Stimulated activated CD8-positive, alpha-beta memory T cell treated with anti-CD3 and anti-CD28 coated beads, Interleukin-7, amount 100 ng/mL, for 1 hour (primary cell): ENCODE measurements at places on chromosomes 5 and 9.

- DNase-seq, result no peak
Observed at GRCh38 chr9:3528451-3528850, 2.6 kb upstream of the RFX3 start.

DNA sequence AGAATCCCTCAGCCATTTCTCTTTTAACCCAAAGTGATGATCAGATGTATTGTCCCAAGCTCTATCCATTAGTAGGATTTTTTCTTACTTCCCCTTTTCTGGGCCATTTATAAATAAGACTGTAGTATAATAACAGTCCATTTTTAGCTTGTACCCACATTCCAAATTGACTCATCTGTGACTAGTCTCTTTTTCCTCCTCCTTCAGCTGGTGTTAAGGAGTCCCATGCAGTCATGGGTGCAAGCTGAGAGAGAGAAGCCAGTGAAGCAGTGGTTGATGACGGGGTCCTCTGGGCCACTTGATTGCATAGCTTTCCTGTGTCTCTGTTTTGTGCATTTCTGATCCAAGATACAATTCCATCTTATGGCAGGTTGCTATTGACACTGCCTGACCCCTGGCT, 476.0 kb upstream of the CD180 start:
- no peak for DNase-seq

DNA sequence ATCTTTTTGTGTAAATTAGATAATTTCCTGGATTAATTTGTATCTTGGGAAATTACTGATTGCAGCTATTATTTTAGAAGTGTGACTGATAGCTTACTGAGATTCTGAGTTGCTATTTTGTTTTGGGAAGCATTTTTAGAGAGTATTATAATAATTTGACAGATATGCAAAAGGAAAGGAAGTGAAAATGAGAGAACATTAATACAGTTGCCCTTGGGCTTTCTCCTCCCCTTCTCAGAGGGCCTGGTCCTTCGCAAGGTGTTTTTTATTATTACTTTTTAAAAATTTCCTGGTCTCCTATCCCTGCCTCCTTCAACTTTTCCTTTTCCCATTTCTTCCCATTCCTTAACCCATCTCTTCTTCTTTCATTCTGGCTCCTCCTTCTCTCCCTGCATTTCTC, 32.6 kb downstream of the UBAP1 start:
- no peak for DNase-seq

GRCh38 chr5:171595401-171595800, 176.0 kb downstream of the FGF18 start:
- no peak for DNase-seq

GRCh38 chr9:13491493-13492424, 212.3 kb upstream of the MPDZ start:
- DNase-seq, result no peak

DNA sequence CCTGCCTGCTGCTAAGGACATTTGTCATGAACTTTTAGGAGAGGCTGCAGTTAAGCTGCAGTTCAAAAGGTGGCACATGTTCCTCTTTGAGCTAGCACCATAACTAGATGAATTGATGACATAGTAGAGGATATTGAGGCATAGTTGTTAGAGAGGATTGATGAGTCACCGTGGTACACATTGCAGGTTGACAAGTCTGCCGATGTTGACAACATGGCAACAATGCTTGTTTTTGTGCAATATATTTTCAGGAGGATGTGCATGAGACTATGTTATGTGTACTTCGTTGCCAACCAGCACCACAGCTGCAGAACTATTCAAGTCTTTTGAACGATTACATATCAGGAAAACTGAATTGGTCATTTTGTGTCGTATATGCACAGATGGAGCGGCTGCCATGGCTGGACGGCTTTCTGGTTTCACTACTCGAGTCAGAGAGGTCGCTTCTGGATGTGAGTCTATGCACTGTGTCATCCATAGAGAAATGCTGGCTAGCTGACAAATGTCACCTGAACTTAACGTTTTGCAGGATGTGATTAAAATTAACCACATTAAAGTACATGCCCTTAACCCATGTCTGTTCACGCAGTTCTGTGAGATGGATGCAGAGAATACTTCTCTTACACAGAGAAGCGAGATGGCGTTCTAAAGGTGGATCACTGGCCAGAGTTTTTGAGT, 24.2 kb downstream of the ANP32B start:
- DNase-seq, result no peak

DNA sequence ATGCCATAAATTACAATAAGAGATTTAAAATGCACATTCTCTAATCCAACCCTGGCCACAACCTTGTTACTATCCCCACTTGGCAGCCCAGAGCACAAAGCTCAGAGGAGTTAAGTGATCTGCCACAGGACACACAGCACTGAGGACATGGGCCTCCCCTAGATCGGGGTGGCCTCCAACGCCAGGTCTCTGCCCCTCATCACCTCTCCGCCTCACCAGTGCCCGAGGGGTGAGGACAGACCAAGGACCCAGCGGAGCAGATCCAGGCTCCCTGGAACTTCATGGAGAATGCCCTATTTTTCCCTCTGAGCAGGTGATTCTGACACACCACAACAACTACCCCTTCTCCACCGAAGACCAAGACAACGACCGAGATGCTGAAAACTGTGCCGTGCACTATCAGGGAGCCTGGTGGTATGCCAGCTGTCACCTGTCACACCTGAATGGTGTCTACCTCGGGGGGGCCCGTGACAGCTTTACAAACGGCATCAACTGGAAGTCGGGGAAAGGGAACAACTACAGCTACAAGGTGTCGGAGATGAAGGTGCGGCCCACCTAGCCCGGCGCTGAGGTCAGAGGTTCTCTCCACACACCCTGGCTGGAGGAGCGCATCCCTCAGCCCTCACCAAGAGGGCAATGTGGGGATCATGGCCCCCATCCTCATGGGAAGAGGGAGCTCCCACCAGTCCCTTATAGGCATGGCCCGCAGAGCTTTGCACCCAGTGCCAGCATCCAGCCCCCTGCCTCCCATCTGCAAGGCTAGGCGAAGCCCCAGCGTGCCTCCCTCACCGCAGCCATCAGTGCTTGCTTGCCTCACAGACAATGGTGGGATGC, 12.5 kb upstream of the FCN2 start:
- DNase-seq, result no peak

- no peak for DNase-seq
Observed at GRCh38 chr9:86942281-86943200, 4.8 kb downstream of the GAS1 start.

DNA sequence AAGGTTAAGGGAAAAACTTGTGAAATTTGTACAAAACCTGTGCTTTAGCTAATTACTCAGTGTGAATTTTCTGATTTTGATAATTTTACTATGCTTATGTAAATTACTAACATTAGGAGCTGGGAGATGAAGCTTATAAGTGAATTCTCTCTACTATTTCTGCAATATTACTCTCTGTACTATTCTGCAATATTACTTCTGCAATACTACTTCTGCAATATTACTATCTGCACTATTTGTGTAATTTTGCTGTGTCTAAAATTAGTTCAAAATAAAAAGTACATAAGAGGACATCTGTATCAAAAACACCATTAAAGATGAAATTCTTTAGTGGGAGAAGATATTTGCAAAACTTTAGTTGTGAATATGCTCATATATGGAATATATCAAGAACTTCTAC, 62.9 kb downstream of the C9 start:
- DNase-seq, result no peak

GRCh38 chr5:82635561-82636288, 357.6 kb upstream of the RPS23 start:
- DNase-seq, result no peak

DNA sequence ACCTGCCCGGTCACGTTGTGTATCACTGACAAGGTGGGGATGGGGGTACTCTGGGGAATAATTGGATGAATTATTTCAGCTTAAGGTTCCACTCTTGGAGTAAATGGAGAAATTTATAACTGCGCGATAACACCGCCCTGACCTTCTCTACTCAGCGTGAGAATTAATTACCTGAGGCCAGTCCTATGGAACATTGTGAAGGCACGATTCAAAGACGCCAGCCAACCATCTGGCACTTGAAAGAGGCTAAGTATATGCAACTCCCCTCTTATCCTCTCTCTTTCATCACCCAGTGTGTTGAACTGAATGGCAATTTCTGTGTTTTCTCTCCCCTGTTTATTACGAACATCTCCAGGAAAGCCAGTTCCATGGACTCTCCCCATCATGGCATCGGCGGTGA, 235.5 kb upstream of the TUT7 start:
- DNase-seq, result no peak

GRCh38 chr5:86623785-86624483, 6.2 kb downstream of the COX7C start:
- no peak for DNase-seq

DNA sequence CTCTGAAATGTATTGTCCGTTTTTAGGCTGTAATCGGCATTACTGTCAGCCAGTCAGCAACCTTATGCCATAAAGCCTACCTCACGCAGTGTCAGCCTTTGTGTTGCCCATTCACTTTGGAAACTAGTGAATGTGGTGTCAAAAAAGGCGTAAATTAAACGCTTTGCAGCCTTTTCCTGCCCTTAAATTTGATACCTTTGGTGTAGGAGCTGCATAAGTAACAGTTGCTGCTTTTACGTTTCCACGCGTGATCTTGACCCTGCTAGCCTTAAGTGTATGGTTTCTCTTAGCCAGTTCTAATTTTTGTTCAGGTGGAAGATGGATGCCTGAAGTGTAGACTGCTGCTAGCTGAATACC, 257.7 kb downstream of the EPB41L4A start:
- DNase-seq, result no peak

DNA sequence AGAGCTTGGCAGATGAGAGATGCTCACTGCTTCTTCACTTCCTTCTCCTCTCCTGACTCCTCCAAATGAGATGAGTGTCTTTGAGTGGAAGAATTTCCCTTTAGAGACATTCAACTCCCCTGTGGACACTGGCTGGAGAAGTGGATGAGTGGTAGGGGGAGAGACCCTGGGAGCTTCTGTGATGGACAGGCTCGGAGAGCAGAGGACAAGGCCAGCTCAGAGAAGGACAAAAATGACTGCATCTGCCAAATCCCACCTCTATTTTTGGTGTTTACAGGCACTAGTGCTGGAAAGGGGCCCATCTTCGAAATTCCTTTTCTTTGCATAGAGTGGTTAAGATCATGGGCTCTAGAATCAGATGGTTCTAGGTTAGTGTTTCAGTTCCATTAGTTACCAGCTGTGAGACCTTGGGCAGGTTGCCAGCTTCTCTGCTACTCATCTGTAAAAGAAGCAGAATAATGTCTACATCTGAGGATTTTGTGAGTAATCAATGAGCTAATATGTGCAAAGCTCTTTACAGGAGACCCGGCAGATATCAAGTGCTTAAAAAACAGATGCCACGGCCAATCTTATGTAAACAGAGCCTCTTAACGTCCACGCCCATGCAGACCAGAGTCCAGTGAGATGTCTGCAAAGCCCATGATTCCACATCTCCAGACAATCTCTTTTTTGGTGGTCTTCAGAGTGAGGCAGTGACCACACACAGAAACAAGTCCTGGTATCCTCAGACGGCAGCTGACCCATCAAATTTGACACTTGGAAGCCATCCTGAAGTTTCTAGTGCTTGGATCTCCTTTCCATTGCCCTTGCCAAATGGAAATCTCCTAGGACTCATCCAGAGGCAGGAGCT, 13.6 kb upstream of the COL27A1 start:
- no peak for DNase-seq

DNA sequence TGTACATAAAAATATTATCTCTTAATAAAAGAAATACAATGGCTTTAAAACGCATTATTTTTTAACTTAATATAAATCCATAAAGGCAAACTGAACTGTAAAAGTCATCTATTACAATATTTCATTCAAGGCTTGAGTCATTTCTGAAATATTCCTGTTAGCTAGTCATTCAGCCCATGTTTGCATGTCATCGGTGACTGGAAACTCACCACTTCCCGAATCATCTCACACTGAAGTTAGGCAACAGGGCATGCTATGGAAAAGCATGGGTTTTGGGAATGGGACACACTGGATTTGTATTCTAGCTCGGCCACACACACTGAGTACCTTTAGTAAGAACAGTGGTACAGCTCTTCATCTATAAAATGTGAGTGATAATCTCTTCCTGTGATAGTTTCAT, 691.1 kb upstream of the C9orf72 start:
- no peak for DNase-seq

DNA sequence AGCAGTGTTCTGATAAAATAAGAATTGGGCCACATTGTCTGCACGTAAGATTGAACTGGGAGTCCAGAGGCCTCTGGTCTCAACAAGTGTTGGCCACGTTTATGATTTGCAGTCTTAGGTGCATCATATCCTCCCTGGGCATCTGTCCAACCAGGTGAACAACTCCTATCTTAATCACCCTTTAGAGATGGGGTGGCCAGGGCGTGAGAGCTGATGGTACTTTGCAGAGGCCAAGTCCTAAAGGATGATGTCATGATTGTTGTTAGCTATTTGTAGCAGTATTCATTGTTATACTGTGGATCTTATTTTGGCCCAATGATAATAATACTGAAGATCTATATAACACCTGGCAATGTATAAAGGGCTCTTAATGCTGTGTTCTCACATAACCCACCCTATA, 73.2 kb upstream of the RARS1 start:
- DNase-seq, result no peak

DNA sequence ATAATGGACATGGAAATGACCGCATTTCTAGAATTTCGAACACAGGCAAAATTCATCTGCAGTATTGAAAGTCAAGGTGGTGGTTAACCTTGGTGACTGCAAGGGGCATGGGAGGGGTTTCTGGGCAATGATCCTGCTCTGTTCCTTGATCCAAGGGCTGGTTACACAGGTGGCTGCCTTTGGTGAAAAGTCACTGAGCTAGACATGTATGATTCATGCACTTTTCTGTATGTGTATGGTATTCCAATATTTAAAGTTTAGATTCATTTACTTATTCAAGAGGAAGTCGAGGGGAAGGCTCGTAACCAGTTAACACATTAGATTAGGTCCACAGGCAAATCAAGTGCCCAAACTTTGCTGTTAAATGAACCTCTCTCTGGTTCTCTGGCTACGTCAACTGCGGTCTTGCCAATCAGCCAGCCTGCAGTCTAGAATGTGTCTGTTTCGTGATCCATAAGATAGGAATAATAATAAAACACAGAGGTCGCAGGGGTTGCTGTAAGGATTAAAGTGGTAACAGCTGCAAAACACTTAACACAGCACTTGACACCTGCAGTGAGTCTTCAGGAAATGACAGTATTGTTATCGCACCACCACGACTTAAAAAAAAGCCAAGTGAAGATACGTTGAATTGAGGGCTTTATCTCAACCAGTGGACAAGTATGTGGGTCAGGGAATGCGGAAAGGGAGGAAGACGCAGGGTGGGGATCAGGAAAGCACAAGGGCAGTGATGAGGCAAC, 92.5 kb downstream of the TLE1 start:
- peak; percentile 20 for DNase-seq
